Immature natural killer cell (primary cell): ENCODE measurements at places on chromosomes 2 and 18. TPM values are rescaled to one million over a fixed set of nuclear protein-coding genes. Genes with fewer than 3 reads are reported as not detected.

DNA sequence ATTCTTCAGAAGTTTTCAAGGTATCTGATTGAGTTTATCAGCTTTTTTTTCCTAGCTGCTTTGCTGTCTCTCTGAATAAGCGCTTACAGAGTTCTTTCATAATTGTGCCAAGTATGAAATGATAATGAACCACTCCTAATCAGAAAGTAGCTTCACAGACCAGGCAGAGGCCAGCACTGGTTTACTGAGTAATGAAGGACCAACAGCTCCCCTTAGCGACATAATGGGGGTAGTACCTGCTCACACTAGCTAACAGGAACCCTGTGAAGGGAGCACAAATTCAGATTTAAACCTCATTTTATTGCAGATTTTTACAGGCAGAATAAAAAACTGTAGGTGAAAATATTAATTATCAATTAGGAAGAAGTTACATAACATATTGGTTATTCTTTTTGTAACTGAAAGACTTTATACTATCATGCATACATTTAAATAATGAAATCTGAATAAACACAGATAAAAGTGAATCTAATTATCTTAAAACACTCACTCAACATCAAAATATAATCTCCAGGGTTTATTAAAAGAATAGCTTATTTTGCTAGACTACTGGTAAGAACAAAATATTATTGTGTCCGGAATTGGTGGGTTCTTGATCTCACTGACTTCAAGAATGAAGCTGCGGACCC, 53.7 kb upstream of the LRRC30 start:
- H3K36me3 ChIP-seq: no peaks in the 10 kb centered on the region
- H3K27ac ChIP-seq: no peak overlapping the region
- no peak for DNase-seq
- no peaks in the 10 kb centered on the region for H3K4me1 ChIP-seq
- no peaks in the 10 kb centered on the region for H3K27me3 ChIP-seq

DNA sequence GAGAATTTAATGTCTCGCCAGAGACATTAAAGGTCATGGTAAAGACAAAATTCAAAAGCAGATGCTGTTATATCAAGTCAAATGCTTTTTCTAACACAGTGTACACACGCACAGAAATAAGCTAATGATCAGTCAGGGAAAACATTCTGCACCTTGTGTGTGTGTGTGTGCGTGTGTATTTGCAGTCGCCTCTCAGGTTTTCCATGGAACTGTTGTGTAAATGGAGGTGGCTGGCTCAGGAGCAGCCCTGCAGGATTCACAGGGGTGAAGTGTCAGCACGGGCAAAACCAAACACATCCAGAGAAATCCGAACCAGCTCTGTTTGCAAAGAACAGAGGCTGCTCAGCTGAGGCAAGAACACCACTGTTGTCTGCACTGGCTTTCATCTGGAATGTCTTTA, 76.2 kb upstream of the YWHAQ start:
- H3K27ac ChIP-seq: no peak overlapping the region
- H3K4me1 ChIP-seq: peaks cover 66% of the 10 kb centered on the region
- H3K27me3 ChIP-seq: peaks cover 7% of the 10 kb centered on the region
- DNase-seq: no peak

DNA sequence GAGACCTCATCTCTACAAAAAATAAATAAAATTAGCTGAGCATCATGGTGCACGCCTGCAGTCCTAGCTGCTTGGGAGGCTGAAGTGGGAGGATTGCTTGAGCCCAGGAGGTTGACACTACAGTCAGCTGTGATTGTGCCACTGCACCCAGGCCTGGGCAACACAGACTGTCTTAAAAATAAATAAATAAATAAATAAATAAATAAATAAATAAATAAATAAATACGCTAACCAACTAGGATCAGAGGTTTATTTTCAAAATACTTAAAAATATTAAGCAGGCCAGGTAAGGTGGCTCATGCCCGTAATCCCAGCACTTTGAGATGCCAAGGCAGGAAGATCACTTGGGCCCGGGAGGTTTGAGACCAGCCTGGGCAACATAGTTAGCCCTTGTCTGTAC, 63.6 kb downstream of the KCNG3 start:
- no peak for DNase-seq
- H3K4me3 ChIP-seq: no peak overlapping the region
- H3K36me3 ChIP-seq: no peaks in the 10 kb centered on the region
- H3K27ac ChIP-seq: no peak overlapping the region

DNA sequence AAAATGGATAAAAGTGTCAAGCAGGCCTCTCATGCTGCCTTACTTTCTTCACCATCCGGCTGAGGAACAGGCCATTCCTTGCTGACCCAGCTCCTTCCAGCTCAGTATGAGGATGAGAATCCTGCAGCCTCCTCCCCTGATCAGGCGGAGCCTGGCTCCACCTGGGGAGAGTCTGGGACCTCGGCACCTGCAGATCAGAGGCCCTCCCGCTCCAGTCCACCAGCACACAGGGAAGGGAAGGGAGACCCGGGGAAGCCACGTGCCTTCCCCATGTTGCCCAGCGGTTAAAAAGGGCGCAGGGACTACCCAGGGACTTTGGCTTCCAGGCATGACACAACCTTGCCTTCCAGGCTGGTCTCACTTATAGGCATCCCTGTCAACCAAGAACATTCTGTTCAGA, 172.0 kb downstream of the NDUFA10 start:
- H3K4me1 ChIP-seq: no peaks in the 10 kb centered on the region
- peaks cover 6% of the 10 kb centered on the region for H3K27me3 ChIP-seq
- no peak overlapping the region for H3K27ac ChIP-seq
- H3K4me3 ChIP-seq: no peak overlapping the region
- no peaks in the 10 kb centered on the region for H3K36me3 ChIP-seq

GRCh38 chr2:168587307-168587706, 131.2 kb downstream of the CERS6 start:
- H3K4me3 ChIP-seq: no peak overlapping the region
- no peak overlapping the region for H3K27ac ChIP-seq
- no peaks in the 10 kb centered on the region for H3K36me3 ChIP-seq
- peaks cover 42% of the 10 kb centered on the region for H3K4me1 ChIP-seq
- H3K27me3 ChIP-seq: no peaks in the 10 kb centered on the region

The RAD51AP2 gene
- not detected for polyA plus RNA-seq

The FHL2 gene
- 0.15 TPM for polyA plus RNA-seq

The GLS gene
- 20.5 TPM for polyA plus RNA-seq

The CUL3 gene
- 36.3 TPM for polyA plus RNA-seq

The SEPTIN10 gene
- polyA plus RNA-seq: not detected

The SERPINB13 gene
- polyA plus RNA-seq: not detected
